ENCODE measurements at places on chromosomes 7 and 10.

GRCh38 chr7:28960071-28960840 is 2.1 kb upstream of the TRIL start:
- DNase-seq, result peak; percentile 75

DNA sequence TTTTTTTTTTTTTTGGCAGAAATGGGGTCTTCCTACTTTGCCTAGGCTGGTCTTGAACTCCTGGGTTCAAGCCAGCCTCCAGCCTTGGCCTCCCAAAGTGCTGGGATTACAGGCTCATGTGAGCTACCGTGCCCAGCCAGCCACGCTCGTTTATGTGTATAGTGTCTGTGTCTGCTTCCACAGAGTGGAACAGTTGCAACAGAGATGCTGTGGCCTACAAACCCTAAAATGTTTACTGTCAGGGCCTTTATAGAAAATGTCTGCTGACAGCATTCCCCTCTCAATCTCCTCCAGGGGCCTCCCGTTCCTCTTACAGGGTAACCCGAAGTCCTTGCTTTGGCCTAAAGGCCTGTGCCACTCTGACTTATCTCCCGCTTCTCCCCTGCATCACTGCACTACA is 87.6 kb upstream of the LEP start:
- no peak for DNase-seq

DNA sequence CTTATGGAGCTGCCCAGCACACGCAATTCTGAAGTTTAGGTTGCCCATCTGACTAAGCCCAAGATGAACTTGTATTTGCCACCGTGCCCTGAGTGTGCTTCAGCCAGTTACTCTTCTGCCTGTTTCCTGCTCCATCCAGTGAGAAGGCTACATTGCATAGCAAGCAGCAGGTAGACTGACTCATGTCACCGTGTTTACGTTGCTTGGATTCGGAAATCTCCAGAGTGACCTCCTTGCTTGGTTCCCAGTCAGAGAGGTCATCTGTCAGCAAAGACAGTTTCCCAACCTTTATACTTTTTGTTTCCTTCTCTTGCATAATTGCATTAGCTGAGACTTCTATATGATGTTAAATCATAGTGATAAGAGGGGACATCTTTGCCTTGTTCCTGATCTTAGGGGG is 30.9 kb downstream of the NACAD start:
- no peak for DNase-seq

- no peak for DNase-seq
Observed at GRCh38 chr10:107496594-107496993, 332.1 kb upstream of the SORCS1 start.

- DNase-seq, result no peak
Observed at GRCh38 chr7:47518827-47519226, 63.1 kb downstream of the TNS3 start.

GRCh38 chr10:124239696-124240095 is 146.3 kb upstream of the CHST15 start:
- DNase-seq, result no peak

GRCh38 chr10:100872034-100872791 is 40.5 kb upstream of the SLF2 start:
- no peak for DNase-seq

DNA sequence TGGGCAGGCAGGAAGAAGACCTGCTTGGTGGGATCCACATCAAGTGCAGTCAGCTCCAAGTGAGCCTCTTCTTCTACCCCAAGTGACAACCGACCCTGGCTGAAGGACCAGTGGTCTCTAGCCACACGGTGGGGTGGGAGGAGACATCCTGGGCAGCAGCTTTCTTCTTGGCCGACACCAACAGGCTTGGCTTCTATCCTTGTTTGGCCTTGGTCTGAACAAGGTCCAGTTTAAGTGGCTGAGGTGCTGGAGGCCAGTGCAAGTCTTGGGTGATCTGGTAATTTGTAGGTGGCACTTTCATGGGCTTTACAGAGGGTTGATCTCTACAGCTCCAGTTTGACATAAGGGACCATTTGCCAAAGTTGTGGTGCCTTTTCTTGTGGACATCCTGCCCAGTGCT is 63.6 kb upstream of the PDCD4 start:
- DNase-seq, result no peak

GRCh38 chr10:61142987-61143386 is 199.0 kb upstream of the RHOBTB1 start:
- no peak for DNase-seq

DNA sequence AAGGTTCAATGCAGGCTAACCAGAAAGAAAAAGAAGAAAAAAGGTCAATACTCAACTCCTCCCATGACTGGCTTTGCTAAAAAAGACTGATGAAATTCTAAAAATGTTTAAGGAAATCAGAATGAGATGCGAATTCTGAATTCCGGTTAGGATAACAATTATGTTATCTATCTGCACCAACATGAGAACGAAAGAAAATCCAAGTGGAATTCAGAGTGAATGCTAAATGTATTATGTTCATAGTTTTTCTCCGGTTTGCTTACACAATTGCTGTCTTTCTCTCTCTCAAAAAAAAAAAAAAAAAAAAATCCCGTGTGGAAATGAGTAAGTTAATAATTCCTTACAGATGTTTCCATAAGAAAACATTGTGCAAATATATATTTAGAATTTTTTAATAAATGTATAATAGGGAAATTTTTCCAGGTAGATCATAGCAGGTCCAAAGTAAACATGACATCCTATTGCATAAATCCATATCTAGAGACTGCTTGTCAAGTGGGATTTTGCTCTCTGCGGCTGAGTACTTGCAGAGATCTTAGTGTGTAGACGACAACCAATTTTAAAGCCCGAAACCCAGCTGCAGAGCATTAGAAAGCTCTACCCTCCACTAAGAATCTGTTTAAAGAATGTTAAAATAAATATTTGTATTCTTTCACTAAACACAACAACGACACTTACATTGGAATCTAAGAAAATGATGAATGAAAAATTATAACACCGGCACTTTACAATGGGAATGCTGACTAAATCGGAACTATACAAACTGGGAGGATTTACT is 104.0 kb downstream of the JAZF1 start:
- no peak for DNase-seq

DNA sequence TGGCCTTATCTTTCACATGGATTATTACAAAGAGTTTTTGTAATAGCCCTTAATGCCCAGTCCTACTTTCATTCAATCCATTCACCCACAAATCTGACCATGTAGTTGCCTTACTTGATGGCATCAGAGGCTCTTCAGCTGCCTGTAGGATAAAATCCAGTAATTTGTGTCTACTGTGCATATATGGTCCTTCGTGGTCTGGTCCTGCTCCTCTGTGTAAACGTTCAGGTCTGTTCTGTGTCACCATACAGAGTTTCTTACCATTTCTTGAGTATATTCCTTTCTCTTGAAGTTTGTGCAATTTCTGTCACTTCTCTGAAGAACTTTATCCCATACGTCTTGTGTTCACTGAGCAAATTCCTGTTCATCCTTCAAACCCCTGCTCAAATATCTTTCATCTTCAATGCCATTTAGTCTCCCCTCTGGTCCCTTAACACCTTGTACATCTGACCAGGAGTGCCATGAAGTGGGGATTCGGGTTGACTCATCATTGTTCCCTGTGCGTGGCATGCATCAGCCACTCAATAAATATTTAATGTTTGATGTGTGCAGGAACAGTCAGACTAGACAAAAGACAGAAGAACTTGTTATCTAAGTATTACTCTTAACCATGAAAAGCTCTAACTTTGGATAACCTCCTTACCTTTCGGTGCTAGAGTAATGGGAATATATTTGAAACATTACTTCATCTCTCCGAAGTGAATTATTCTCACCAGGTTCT is 98.6 kb upstream of the RPA3 start:
- no peak for DNase-seq

- DNase-seq, result no peak
Observed at GRCh38 chr10:66414943-66415342, 510.9 kb upstream of the LRRTM3 start.

GRCh38 chr7:40682696-40683095 is 547.9 kb downstream of the SUGCT start:
- no peak for DNase-seq

GRCh38 chr7:157211690-157212089 is 73.0 kb downstream of the UBE3C start:
- no peak for DNase-seq

- no peak for DNase-seq
Observed at GRCh38 chr10:69802424-69803161, 887 bp downstream of the COL13A1 start.

- DNase-seq, result no peak
Observed at GRCh38 chr7:100367676-100368613, 5.3 kb upstream of the PILRA start.

- DNase-seq, result no peak
Observed at GRCh38 chr7:3069771-3070449, 26.2 kb upstream of the CARD11 start.

DNA sequence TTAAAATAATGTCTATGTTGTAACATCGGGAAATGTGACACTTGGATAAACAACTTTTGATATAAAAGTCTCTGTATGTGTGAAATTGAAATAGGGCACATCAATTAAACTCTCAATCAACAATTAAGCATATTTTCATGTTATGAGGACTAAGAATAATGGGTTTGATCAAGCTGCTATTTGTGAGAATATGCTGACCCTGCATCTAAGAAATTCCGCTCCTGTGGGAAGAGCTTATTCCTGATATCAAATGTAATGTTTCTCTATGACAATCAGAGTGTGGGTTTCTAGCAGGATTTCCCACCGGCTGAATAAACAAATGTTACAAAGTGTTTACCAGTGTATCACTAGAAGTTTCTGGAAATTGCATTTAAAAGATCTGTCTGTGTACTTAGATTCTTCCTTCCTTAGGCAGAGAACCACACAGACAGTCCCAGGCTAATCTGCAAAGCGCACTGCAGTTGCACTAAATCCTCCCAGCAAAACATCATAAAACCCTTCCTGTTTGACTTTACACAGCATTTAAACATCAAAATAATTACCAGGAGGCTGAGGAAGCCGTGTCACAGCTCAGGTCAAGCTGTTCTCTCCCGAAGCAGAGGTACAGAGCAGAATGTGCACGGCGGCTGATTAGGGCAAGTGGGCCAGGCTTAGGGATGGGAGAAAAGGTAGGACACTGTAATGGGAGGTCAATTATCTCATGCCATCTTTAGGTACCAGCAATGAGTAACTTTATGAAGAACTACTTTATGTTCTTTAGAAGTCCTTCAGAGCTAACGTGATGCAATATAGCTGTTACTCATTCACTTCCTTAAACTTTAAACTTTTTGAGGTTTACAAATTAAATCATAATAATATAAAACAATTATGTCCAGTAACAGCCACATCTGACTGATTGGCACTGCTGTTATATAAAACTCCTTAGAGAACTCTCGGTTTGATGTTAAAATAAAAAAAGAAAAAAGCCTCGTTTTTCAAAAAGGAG is 109.1 kb upstream of the CTTNBP2 start:
- DNase-seq, result no peak

DNA sequence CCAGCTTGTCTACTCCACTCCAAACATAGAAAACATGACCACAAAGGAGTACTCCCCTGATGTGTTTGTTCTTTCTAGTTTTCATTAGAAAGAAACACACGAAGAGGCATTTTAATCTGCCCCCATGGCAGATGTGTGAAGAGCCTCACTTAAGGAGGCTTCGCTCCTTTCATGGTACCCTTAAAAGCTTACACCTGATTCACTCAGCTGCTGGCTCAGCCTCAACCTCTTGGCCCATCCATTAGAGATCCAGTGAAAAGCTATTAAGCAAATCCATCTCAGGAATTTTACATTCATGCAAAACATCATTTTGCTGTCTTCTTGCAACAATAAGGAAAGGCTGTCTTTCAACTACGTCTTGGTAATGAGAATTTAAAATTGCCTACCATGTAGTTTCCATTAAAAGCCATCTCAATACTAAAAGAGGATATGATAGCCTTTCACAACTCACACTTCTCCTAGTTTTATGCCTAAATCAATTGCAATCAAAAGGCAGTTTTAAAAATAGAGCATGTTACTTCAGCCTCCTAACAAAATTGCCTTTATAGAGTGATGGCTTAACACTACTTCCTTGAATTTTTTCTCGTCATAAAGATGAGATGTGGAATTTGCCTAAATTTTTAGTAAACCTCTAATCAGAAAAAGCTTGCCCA is 22.7 kb downstream of the MACC1 start:
- DNase-seq, result peak; percentile 42

- no peak for DNase-seq
Observed at GRCh38 chr7:100895956-100896731, 456 bp upstream of the ACHE start.

DNA sequence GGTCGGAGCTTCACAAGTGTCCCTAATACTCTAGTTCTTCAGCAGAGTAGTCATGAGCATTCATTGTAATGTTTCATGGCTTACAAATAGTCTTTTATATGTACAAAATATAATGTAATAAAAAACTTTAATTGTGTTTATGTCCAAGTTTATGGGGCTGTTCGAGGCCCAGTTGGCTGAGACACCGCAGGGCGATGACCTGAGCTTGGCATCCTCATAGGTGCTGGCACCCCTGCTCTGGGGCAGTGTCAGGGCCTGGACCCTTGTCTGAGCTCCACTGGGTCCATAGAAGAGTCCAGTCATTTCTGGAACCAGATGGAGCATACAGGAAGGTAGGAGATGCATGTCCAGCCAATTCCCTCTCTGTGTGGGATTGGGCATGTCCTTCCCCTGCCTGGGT is 12.9 kb upstream of the ZMIZ1 start:
- DNase-seq, result no peak

Measured in NCI-H2029 treated with DMSO at 0.1 percent for 48 hours (cell line).